Fibroblast of lung (primary cell): ENCODE measurements at places on chromosomes 6 and 20.

DNA sequence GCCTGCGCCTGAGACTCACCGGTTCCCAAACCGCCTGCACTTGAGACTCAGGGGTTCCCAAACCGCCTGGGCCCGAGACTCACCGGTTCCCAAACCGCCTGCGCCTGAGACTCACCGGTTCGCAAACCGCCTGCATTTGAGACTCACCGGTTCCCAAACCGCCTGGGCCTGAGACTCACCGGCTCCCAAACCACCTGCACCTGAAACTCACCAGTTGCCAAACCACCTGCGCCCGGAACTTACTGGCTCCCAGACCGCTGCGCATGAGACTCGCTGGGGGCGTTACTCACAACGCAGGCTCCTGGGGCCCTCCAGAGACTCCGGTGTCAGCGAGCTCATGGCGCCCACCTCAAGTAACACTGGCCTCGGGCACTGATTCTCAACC is 90.2 kb downstream of the DACT2 start:
- no peak for DNase-seq

- no peak for DNase-seq
Observed at GRCh38 chr20:25525295-25525694, 60.0 kb downstream of the NINL start.

- peak; percentile 97 for DNase-seq
Observed at GRCh38 chr6:43972913-43973300, 154.3 kb downstream of the MRPL14 start.

- DNase-seq = peak; percentile 6
Observed at GRCh38 chr6:47379328-47379727, 69.6 kb upstream of the TNFRSF21 start.

DNA sequence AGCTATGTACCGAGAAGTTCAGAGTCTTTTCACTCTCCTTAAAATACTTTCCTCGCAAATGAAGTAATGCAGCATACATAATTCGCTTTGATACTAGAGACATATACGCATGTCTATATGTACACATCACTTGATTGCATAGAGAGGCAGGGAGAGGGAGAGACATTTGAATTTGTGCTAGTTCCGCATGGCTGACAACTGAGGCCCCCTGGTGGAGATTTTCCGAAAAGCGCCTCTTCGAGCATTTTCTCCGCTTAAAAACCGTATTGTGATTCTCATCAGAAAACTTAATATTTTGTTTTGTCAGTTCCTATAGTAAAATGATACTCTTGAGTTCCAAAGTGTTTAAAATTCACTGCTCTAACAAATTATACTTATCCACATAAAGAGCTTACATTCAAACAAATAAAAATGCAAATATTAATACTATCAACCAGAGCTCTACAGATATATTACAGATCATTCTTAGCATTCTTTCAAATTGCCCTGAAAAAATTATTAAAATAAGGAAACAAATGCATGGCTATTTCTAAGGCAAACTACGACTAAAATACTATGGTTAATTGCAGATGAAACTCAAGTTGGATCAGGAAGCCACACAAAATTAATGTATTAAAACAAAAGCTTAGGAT is 637 bp downstream of the MYLK4 start:
- DNase-seq = peak; percentile 72

DNA sequence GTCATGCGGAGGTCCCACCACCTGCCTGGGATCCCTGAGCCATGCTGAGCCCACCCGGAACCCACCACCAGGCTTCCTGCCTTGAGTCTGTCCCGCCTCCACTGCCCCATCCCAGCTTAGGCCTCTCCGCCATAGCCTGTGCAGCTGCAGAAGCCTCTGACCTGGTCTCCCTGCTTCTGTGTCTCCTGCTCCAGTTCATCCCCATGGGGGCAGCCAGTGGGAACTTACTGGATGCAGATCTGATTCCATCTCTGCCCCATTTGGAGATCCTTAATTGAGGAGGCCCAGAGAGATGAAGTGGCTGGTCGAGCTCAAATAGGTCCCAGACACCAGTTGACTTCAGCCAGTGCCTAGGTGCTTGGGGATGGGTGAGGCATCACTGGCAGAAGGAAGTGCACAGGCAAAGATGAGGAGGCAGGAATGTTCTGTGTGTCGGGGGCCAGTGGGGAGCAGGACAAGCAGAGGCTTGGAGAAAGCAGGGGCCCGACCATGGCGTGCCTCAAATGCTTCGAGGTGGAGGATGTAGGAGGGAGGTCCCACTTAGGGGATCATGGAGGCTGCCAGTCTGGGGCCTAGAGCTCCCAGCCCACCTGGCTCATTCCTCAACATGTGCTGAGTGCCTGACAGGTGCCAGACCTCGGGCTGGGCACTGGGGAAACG is 112.8 kb downstream of the TOX2 start:
- DNase-seq = no peak

DNA sequence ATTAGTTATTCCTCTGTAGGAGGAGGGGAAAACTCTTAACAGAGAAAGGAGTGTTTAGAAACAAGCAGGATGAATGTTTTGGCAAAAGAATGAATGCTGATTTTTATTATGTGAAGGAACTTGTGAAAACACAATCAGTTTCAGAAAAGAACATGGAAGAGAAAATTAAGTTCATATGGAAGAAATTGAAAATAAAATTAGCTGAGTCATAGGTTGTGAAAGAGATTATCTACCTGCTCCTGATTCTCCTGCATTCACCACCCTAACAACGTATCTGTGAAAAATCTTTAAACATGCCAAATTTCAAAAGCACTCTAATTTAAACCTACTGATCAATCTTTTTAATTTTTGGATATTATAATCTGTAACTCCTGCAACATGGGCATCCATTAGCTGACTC is 227.3 kb upstream of the RSPO3 start:
- no peak for DNase-seq

GRCh38 chr6:138275976-138276375 is 57.7 kb upstream of the PBOV1 start:
- no peak for DNase-seq

DNA sequence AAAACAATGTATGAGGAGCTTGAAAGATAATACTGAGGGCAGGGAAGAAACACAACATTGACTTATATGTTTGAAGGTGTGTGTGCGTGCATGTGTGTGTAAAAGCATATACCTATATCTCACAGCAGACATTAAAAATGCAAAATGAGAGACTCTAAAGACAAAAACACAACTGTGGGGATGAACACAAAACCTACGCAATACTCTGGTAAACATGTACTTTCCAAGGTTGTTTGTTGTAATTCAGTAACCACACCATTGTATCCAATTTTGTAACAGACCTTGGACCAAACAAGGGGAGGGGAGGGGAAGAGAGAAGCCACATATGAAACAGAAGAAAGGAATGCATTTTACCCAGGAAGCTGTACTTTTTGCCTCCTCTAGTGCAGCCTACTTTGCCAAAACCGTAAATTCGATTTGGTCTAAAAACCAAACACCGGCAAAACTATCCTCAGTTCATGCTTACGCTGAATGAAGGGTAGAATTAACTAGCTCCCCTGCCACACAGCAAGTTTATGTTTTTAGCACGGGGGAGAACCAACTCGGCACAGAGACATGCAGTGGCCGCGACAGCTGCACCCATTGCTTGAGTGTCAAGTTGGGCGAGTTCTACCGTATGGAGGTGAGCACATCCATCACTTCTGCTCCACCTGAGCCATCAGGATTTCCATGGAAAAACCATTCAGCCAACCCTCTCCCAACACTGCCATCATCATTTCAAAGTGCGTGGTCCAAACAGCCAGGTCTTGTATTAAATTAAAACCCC is 50.0 kb downstream of the CNKSR3 start:
- peak; percentile 80 for DNase-seq

GRCh38 chr20:51313358-51313827 is 229.1 kb downstream of the NFATC2 start:
- peak; percentile 27 for DNase-seq

DNA sequence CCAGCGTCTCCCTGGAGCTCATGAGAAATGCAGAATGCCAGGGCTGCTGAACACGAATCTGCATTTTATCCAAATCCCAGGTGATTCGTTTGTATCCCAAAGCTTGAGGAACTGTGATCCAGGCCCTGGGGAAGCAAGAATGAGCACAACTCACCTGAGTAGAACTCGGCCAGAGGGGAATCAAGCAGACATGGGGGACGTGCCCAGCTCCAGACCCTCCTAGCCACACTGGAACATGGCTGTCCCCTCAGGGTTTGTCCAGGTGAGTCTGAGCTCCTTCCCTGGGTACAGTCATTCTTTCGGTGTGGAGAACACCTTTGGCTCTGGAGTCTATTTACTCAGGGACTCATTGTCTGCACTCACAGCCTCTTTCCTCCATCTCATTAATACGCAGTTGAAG is 13.3 kb downstream of the NKX2-2 start:
- DNase-seq = no peak

GRCh38 chr6:77180326-77180725 is 283.0 kb downstream of the HTR1B start:
- no peak for DNase-seq

DNA sequence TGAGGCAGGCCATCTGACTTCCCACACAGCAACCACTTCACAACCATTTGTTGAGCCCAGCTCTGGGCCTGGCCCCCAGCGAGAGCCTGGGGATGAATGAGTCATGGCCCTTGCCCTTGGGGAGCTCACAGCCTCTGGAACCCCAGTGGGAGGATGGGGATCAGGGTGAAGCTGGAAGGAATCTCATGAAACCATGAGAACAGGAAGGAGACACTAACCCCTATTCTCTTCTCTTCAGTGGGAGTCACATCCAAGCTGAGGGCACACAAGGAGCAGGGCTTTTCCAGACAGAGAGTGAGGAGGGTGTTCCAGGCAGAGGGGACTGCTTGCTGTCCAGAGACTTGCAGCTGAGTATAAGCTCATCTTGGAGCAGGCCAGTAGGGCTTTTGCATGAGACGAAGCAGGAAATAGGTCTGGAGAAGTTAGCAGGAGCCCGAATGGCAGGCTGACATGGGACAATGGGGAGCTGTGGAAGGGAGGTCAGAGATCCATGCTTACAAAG is 7.5 kb downstream of the FOXS1 start:
- DNase-seq = peak; percentile 58

DNA sequence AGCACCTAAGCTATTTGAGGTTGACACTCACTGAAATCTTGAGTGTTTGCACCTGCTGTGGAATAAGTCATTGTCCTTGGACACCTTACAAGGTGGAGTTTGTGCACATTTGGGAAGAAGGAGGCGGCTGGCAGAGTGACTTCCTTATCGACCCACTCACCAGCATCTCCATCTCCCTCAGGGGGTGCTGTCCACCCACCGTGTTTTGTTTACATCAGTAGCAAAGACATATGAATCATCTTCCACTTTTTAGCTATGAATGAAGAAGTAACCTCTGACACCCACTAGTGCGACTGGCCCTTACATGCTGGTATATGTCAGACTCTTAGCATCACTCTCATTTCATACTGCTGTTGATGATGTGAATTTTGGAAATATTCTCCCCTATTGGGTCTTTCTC is 119.5 kb upstream of the SGK1 start:
- peak; percentile 61 for DNase-seq

GRCh38 chr6:135289816-135290215 is 108.7 kb downstream of the MYB start:
- no peak for DNase-seq

DNA sequence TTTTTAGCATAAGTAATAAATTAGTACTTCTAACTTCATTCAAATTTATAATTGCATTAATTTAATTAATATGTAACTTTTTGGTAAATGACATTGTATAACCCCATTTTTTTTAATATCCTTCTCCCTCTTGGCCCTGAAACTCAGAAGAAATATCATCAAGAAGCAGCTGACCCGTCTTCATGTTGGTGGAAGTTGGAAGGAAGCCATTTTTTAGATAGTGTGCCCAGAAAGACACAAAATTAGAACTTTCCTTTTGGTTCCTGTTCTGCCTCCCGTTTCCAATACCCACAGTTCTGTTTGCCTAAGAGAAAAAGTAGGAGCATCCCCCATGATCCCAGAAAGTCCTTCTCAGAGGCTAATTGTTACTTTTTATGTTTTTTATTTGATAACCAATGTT is 65.5 kb downstream of the PLCB4 start:
- DNase-seq = no peak

- DNase-seq = no peak
Observed at GRCh38 chr6:106517706-106518105, 111.6 kb downstream of the RTN4IP1 start.

- DNase-seq = no peak
Observed at GRCh38 chr6:150764334-150765066, 101.0 kb upstream of the MTHFD1L start.

- DNase-seq = no peak
Observed at GRCh38 chr6:99819853-99820252, 174.2 kb downstream of the MCHR2 start.

DNA sequence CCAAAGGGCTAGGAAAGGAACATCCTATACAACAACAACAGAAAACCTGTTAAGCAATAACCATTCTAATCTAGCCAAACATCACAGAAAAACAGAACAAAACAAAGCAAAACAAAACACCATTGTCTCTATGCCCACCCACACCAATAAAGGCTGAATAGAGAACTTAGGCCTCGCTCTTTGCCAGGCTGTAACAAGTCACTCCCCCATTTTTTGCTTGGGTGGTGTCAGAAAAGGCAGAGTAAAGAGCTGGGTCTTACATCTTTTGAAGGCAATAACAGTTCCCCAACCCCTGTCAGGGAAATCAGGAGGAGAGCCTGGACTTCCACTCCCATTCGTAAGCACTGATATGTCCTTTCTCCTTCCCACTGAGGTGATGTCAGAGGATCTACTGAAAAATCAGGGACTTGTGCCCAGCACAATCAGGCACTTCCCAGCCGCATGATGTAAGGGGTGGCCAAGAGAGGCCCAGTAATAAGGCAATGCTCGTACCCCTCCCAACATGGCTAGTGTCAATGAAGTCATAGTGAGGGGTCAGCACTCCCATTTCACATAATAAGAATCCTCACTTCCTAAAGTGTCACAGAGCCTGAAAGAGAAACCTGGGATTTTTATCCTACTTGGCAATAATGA is 31.0 kb downstream of the THEMIS start:
- DNase-seq = no peak

GRCh38 chr6:20978151-20978614 is 443.9 kb downstream of the CDKAL1 start:
- peak; percentile 85 for DNase-seq

DNA sequence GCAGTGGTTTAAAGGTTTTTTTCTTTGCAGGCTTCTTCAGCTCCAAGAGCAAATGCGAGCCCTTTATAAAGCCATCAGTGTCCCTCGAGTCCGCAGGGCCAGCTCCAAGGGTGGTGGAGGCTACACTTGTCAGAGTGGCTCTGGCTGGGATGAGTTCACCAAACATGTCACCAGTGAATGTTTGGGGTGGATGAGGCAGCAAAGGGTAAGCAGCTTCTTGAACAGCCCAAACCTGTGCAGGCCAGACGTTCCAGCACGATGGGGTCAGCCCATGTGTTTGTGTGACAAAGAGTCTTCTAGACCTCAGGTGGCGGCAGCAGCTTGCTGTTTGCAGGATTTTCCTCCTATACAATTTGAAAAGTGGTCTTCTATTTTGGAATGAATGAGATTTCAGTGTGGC is 17.7 kb downstream of the DSP start:
- DNase-seq = no peak
